ENCODE measurements at places on chromosomes 6 and 20.

- no peak for DNase-seq
Measured at GRCh38 chr20:57707320-57707719, 2.5 kb downstream of the PMEPA1 start.

DNA sequence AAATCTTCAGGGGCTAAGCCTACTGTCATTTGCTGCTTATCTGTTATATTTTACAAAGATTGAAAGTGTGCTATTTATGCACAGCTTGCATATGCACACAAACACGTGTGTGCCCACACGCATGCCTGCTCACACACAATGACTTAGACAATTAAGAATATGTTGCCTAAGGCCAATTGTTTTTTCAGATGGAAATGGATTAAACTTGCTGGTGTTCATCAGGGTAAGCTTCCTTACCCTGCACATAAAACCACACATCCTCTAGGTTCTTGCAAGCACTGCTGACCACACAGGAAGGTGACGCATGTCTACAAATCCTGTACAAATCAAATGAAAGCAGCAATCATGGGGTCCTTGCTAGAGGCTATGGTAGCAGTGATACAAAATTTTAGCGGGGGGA is 58.4 kb downstream of the GJA10 start:
- no peak for DNase-seq

- DNase-seq: no peak
Measured at GRCh38 chr20:50887576-50887975, 43.7 kb downstream of the ADNP start.

DNA sequence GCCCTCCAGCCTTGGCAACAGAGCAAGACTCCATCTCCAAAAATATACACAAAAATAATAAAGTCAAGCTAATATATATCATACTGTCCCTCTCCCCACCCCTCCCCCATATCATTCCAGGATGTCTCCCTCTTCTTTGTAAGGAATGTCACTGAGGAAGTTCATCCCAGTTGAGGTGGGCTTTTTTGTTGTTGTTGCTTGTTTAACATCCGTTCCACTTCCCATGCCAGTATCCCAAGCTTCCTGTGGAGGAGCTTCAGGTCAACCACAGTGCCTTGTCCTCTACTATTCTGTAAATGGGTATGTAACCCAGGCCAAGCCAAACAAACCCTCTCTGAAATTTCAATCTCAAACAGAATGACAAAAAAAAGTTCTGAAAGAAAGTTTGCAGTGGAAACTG is 19.0 kb upstream of the PTPN1 start:
- no peak for DNase-seq

GRCh38 chr6:80145921-80146320 is 39.5 kb downstream of the BCKDHB start:
- no peak for DNase-seq

GRCh38 chr6:43367245-43367984 is 2.0 kb downstream of the ZNF318 start:
- no peak for DNase-seq

- DNase-seq: no peak
Measured at GRCh38 chr6:36029464-36029863, 1.9 kb downstream of the MAPK14 start.

- DNase-seq: no peak
Measured at GRCh38 chr6:9518431-9518830, 896.4 kb downstream of the TFAP2A start.

DNA sequence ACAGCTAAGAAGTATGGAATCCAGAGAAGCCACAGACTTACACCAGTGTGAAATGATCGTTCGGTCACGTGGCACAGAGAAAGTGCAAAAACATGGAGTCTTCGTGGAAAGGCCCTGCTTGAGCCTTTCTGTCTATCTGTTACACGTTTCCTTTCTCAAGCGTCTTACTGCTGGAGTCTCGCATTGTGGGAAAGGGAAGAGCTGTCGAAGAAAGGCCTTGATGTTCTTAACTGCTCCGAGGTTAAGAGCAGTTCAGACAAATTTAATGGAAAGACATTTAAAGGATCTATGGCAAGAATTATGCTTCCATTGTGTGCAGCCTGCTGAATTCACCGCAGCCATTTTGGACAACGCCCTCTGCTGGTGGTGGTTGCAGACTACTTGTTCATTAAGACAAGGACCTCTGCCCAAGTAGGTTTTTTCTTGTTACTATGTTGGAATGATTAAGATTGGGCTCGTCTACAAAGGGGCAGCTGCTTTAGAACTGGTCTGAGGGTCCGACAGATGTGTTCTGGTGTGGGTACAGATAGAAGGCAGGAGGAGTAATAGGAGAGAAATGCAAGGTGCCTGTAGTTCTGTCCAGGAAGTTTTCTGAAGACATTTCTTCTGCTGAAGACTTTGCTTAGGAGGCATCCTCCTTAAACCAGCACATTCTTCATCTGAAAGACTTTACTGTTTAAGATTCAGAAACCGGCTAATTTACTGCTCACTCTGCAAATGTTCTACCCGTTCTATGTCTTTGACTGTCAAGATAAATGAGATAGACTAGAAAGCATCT is 24.7 kb upstream of the CCN6 start:
- no peak for DNase-seq

DNA sequence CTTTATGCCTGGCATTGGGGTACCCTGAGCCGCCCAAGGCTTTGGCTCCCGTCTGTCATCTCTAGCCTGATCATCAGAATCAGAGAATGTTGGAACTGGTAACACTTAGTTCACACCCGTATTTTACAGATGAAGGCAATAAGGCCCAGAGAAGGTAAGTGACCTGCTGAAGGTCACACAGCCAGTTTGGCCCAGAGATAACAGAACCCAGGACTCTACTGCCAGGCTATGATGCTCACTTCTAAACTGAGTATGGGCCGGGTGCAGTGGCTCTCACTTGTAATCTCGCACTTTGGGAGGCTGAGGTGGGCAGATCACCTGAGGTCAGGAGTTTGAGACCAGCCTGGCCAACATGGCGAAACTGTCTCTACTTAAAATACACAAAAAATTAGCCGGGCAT is 1.8 kb upstream of the TGM6 start:
- DNase-seq: no peak

- peak; percentile 71 for DNase-seq
Measured at GRCh38 chr6:80340280-80340679, 233.8 kb downstream of the BCKDHB start.

- DNase-seq: no peak
Measured at GRCh38 chr6:23980965-23981364, 145.1 kb upstream of the NRSN1 start.

DNA sequence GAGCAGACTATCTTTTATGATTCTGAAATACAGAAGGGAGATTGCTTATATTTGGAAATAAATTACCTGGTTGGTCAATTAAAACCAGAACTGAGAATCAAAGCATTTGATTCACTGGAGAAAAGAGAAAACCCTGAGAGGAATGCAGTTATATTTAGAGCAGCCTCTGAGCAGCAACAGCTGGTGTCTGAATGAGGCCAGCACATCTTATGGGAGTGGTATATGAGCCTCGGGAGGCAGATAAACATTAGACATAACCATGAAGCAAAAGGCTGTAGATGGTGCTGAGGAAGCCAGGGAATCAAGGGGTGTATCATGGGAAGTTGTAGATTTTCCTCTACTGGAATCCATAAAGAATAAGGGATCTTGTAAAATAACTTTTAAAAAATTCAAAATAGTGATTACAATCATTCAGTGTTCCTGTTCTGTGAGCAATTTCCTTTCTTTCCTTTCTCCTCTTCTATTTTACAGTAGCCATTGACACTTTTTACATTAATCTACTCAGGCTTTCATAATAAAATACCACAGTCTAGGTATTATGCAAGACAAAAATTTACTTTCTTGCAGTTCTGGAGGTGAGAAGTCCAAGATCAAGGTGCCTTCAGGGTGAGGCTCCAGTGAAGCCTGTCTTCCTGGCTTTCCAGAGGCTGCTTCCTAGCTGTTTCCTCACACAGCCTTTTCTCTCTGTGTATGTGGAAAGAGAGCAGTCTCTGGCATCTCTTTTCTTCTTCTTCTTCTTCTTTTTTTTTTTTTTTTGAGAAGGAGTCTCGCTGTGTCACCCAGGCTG is 32.8 kb upstream of the ENPP5 start:
- no peak for DNase-seq

DNA sequence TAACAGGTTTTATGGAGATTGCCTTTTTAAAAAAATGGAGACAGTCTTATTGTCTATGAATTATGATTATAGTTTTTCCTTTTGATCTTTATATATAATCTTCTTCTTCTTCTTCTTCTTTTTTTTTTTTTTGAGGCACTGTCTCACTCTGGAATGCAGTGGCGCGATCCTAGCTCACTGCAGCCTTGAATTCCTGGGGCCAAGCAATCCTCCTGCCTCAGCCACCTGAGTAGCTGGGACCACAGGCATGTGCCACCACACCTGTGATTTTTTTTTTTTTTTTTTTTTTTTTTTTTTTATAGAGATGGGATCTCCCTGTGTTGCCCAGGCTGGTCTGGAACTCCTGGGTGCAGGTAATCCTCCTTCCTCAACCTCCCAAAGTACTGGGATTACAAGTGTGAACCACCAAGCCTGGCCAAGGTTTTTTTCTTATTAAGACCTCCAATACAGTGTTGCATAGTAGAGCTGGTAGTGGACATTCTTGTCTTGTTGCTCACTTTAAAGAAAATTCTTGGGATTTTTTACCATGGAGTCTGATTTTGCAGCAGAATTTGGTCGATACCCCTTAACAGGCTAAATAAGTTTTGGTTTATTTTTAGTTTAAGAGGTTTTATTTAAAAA is 46.5 kb downstream of the STK4 start:
- no peak for DNase-seq

DNA sequence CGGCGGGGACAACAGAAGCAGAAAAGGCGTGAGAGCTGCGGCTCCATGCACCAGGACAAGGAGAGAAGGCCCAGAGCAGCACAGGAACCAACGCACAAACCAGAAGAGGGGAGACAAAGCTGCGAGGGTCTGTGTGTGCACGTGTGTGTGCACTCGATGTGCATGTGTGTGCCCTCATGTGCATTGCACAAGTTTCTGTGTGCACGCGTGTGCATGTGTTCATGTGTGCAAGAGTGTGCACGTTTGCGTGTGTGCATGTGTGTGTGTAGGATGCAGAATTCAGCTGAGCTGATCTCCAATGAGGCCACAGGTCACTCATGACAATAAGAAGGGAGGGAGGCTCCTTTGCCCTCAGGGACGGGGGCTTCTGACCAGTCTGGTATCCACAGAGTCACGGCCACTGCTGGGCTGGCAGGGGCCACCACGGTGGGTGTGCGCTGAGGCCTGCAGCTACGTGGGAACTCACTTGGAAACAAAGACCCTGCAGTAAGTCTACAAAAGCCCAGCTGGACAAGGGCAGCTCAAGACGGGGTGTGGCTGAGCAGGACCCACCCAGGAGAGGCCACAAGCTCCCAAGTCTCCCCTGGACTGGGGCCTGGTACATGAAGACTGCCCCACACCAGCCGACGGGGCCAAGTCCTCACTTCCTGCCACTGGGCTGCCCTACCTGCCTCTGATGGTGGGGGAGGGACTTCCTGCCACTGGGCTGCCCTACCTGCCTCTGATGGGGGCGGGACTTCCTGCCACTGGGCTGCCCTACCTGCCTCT is 48.1 kb upstream of the CHRNA4 start:
- no peak for DNase-seq
